ENCODE measurements at places on chromosomes 3 and 15. TPM values are rescaled to one million over a fixed set of nuclear protein-coding genes. Genes with fewer than 3 reads are reported as not detected.

AQP9 gene
- total RNA-seq, result 0.52 TPM

FBXO40 gene
- not detected for total RNA-seq

PARP6 gene
- total RNA-seq, result 28.8 TPM

KLHL40 gene
- total RNA-seq, result not detected

HYKK gene
- total RNA-seq, result 4.7 TPM

CMSS1 gene
- total RNA-seq, result 18.3 TPM

ADAM10 gene
- 181 TPM for total RNA-seq

UBAP1L gene
- total RNA-seq, result 2.7 TPM

ACTC1 gene
- 1.2 TPM for total RNA-seq

PLSCR5 gene
- total RNA-seq, result not detected

HHLA2 gene
- not detected for total RNA-seq

CCDC39 gene
- not detected for total RNA-seq

CILP gene
- total RNA-seq, result 4.6 TPM

PROS1 gene
- 59.1 TPM for total RNA-seq

CFAP100 gene
- total RNA-seq, result not detected

CCDC54 gene
- not detected for total RNA-seq

NSMCE3 gene
- total RNA-seq, result 10.4 TPM

UPK1B gene
- total RNA-seq, result 0.43 TPM

DISP2 gene
- total RNA-seq, result 0.13 TPM

MEX3B gene
- total RNA-seq, result 3.1 TPM

CD47 gene
- total RNA-seq, result 178 TPM

NPAP1 gene
- total RNA-seq, result 0.11 TPM
